Stimulated activated CD4-positive, alpha-beta T cell treated with anti-CD3 and anti-CD28 coated beads, Interleukin-12 subunit alpha, Interleukin-12 subunit beta, amount 100 ng/mL, for 4 hours (primary cell): ENCODE measurements at places on chromosomes 1 and 21.

DNA sequence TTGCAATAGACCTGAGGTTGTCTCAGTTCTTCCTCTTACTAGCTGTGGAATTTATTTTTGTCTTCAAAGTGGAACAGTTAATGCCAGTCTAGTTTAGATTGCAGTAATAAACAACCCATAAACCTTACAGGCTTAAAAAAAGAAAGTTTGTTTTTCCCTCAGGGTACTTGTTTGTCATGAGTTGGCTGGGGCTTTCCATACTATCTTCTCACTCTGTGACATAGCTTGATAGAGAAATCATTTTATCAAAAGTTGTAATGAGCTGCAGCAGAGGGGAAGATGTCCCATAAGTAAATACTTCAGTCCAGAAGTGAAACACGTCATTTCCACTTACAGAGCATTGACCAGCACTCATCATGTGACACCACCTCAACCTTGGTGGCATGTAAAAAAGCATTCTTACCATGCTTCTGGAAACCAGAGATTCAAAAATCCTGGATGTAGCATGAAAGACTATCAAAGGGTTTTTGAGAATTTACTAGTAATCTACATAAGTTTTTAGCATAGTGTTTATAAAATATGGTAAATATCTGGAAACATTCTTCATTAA is 62.8 kb upstream of the COL11A1 start:
- DNase-seq = no peak

- peak; percentile 44 for DNase-seq
These were observed 2.0 kb downstream of the HES3 start for GRCh38 chr1:6245869-6246496.

- DNase-seq = no peak
These were observed 75.6 kb upstream of the CNIH3 start for GRCh38 chr1:224540535-224540934.

- DNase-seq = no peak
These were observed 74.8 kb downstream of the MTR start for GRCh38 chr1:236869911-236870310.

GRCh38 chr1:1942753-1943656 is 23.9 kb upstream of the TMEM52 start:
- DNase-seq = no peak

GRCh38 chr1:13597166-13597565 is 13.5 kb downstream of the PDPN start:
- no peak for DNase-seq

- DNase-seq = no peak
These were observed 393.1 kb downstream of the CAMTA1 start for GRCh38 chr1:7178336-7178735.

DNA sequence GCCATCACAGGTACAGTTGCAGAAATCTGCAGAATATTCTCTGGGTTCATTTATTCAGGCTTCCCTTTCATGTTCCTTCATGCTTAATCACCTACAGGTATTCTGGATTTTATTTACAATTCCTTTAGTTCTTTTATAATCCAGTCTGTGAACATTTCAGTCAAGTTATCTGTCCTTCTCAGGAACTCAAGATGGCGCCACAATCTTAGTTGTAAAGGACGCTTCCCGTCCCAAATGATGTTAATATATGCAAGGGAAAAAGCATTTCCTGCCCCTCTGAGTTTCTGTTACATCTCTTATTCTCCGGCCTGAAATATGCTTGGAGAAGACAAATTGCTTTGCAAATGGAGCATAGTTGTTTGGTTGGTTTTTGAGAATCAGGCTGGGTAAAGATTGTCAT is 19.3 kb downstream of the F3 start:
- DNase-seq = no peak

- DNase-seq = no peak
These were observed 181.2 kb upstream of the SGIP1 start for GRCh38 chr1:66352792-66353191.

- DNase-seq = no peak
These were observed 97.8 kb downstream of the DUSP10 start for GRCh38 chr1:221644145-221644448.

- DNase-seq = no peak
These were observed 38.2 kb downstream of the SLC9A1 start for GRCh38 chr1:27116697-27117096.

DNA sequence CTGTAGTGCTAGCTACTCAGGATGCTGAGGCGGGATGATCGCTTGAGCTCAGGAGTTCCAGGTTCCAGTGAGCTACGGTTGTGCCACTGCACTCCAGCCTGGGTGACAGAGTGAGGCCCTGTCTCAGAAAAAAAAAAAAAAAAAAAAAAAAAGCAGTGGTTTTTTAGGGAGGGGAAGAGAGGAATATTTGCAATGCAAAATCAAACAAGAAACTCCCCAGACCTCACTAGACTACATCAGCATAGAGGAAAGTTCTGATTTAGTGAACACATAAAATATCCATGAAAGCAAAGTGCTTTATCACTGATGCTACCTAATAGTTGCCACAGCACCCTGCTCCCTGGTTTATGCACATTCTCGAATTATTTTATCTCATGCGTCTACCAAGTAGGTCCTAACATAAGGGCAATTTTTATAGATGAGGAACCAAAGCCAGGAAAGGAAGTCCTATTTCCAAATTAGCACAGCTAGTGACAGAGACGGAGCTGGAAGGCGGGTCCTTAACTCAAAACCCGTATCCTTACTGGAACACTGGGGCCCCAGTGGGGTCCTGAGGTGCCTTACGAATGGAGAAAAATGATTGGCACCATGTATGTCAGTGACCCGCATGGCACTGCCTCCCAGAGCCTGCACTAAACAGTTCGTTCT is 50.7 kb upstream of the GPR157 start:
- no peak for DNase-seq

DNA sequence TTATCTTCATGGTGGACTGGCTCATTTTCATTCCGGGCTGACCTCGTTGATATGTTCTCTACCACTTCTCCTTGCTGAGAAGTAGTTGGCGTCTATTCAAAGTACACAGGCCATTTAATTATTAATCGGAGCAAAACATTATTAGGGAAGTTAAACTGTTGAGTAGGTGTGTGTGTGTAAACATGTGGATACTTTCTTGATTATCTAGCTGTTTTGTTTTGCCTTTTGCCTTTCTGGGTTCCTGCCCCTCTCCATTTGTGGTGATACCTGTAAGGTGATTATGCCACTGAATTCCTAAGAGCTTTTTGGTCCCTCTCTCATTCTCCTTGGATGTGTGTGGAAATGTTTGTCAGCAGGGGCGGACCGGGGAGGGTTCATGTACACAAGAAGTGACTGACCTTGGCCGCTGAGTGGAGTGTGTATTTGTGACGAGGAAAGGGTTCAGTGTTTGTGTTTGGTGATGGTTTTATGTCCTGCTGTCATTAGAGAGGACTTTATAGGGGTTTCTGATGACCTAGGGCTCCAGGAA is 56.6 kb upstream of the PPP2R5A start:
- DNase-seq = no peak

DNA sequence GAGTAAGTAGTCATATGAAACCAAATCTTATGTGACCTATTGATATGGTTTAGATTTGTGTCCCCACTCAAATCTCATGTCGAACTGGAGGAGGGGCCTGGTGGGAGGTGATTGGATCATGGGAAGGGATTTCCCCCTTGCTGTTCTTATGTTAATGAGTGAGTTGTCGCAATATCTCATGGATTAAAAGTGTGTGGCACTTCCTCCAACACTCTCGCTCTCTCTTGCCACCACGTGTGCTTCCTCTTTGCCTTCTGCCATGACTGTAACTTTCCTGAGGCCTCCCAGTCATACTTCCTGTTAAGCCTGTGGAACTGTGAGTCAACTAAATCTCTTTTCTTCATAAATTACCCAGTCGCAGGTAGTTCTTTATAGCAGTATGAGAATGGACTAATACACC is 241.2 kb downstream of the RGS7 start:
- DNase-seq = no peak

- no peak for DNase-seq
These were observed 125.0 kb upstream of the TMPRSS2 start for GRCh38 chr21:41632748-41633475.

DNA sequence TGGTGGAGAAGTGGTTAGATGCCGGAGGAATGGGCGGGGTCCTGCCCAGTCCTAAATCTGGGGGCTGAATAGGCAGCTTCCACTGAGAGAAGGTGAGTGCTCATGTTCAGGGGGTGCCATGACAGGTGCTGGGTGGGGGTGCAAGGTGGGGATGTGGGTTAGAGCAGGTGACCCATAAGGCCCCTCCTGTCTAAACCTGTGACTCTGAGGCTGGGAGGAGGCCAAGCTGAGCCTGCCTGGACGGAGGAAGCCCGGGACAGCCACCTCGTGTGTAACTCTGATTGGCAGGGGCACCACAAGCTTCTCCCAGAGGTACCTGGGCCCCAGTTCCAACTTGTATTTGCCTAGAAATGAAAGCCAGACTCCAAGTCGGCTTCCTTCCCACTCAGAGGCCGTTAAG is 10.7 kb downstream of the GPR157 start:
- DNase-seq = no peak

DNA sequence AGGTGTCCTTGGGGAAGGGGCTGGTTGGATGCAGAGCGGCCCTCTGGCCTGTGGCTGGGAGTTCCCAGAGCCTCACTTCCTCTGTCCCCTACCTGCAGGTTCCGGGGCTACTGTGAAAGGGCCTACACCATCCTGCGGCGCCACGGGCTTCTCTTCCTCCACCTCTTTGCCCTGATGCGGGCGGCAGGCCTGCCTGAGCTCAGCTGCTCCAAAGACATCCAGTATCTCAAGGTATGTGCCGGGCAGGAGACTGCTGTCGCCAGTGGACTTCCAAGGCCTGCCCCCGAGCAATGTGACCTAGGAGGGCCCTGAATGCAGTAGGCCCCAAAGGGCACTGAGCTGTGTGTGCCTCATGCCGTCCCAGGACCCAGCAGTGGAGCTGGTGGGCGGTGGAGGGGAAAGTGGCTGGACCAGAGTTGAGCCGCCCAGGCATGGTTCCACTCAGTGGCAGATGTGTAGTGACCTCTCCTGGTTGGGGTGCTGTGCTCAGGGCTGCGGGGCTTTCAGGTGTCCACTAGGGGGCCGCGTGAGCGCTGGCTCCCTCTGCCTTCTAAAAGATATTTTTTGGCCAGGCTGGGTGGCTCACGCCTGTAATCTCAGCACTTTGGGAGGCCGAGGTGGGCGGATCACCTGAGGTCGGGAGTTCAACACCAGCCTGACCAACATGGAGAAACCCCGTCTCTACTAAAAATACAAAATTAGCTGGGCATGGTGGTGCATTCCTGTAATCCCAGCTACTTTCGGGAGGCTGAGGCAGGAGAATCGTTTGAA is 73.4 kb downstream of the PIK3CD start:
- DNase-seq = peak; percentile 62
